ENCODE measurements at places on chromosomes 7 and 10.

DNA sequence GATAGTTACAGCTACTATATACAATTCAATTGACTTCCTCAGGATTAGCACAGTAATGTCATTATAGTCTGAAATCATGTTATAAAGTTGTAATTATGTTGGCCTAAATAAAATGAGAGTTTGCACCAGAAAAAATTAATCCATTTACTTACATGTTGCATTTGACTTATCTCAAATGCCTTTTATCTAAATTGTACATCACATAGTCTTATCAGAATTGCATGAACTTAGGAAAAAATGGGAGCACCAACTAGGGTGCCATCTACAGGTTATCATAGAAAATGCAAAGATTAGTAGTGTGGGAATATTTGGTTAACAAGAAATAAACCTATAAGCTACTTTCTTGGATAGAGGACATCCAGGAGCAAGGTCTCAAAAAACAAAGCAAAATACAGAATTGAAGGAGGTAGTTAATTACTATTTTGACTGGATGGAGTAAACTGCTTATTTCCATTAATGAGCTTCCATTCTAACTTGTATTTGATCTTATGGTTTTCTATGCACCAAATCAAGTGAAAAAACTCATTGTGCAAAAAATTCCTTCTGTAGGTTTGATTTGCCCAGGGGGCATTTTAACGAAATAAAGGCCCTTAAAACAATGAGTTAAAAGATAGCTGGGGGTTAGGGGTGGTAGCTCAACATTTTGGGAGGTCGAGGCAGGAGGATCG, 60.0 kb upstream of the ORC5 start:
- no peak for DNase-seq

GRCh38 chr7:119452401-119452800, 820.6 kb upstream of the KCND2 start:
- no peak for DNase-seq

DNA sequence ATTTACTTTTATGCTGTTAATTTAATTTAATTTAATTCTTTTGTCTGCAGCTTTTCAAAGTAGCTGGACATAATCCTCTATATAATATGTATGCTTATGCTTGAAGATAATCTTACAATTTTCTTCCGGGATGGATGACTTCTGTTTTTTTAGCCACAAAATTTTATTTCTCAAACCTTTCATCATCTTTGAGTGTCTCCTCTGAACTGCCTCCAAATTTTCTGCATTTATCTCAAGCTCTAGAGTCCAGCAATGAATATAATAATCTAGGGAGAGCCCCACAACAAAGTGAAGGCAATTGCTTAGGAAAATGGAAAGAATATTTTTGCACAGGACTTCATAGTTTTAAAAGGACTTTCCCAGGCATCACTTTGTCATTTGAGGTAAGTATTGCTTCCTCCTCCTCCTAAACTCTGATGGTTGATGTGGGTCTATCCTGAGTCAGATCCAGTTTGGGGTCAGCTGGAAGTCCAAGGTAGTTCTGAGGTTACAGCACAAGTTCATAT, 53.7 kb upstream of the FAM3C start:
- DNase-seq: no peak

DNA sequence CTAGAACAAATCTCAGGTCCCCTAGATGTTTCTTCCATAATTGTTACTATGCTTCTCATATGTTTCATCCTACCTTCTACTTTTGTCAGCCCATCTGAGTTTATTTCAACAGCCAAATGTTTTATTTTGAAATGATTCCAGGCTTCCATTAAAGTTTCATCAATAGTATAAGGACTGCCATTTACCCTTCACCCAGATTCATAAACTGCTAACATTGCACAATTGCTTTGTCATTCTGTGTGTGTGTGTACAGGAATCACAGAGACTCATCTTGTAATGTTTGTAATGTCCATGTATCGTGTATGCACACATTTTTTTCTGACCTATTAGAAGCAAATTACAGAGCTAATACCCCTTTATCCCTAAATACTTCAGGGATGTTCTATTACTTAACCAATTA, 25.5 kb downstream of the MMRN2 start:
- no peak for DNase-seq

DNA sequence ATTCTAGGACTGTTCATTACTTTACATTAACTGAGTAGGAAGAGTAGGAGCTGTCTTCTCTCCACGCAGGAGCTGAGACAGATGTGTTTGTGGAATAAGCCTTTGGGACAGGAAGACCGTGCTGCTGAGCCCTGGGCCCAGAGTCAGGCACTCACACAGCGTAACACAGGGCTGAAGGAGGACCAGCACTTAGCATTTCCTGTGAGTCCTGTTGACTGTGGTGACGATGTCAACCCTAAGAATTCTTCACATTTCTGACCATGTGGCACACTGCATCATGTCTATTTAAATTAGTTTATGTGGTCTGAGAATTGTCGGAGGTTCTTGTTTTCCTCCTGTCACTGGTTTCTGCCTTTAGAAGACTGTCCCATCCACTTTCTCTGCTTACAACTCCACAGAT, 117.2 kb downstream of the PIP4K2A start:
- DNase-seq: no peak

GRCh38 chr7:92478095-92478494, 349 bp upstream of the ERVW-1 start:
- no peak for DNase-seq

- no peak for DNase-seq
Observed at GRCh38 chr10:26457088-26457487, 18.9 kb downstream of the APBB1IP start.

GRCh38 chr7:77348371-77348813, 67.8 kb downstream of the GSAP start:
- no peak for DNase-seq

GRCh38 chr10:125738206-125738605, 18.7 kb downstream of the EDRF1 start:
- no peak for DNase-seq

Measured in activated effector memory CD4-positive, alpha-beta T cell treated with Interleukin-2 at 50 U/mL for 16 hours (primary cell).